ENCODE measurements at places on chromosomes 3 and 15. TPM values are rescaled to one million over a fixed set of nuclear protein-coding genes. Genes with fewer than 3 reads are reported as not detected.

Gene EIF1B
- total RNA-seq, result 45.3 TPM

Gene ADCY5
- total RNA-seq, result 1.0 TPM

Gene BUB1B
- total RNA-seq, result 129 TPM

Gene TMEM207
- total RNA-seq, result not detected

Gene UTS2B
- total RNA-seq, result not detected

Gene XCR1
- not detected for total RNA-seq

Gene MYL3
- not detected for total RNA-seq

DNA sequence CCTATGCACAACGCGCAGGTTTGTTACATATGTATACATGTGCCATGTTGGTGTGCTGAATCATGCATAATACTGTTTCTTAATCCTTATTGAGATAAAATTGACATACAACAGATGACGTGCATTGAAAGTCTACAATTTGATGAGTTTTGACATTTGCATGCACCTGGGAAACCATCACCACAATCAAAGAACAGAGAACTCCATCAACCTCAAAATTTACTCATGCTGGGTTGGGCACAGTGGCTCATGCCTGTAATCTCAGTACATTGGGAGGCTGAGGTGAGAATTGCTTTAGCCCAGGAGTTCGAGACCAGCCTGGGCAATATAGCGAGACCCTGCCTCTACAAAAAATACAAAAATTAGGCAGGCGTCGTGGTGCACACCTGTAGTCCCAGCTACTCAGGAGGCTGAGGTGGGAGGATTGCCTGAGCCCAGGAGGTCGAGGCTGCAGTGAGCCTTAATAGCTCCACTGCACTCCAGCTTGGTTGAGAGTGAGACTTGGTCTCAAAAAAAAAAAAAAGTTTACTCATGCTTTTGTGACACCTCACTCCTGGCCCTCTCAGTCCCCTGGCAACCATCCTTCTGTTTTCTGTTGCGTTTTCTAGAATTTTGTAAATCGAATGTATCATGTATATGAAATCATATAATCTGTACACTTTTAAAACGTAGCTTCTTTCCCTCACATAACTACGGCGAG is 56.6 kb downstream of the BHLHE40 start:
- H3K27me3 ChIP-seq, result no peaks in the 10 kb centered on the region
- no peak for DNase-seq
- no peaks in the 10 kb centered on the region for H3K36me3 ChIP-seq
- no peak overlapping the region for H3K4me3 ChIP-seq
- H3K4me1 ChIP-seq, result no peaks in the 10 kb centered on the region

- no peaks in the 10 kb centered on the region for H3K27me3 ChIP-seq
- no peaks in the 10 kb centered on the region for H3K36me3 ChIP-seq
- H3K27ac ChIP-seq, result no peak overlapping the region
- no peak overlapping the region for H3K4me3 ChIP-seq
Observed at GRCh38 chr3:64943866-64944265, 256.1 kb upstream of the ADAMTS9 start.

- H3K36me3 ChIP-seq, result no peaks in the 10 kb centered on the region
- no peaks in the 10 kb centered on the region for H3K27me3 ChIP-seq
- peak overlapping the region; percentile 1 for H3K4me3 ChIP-seq
- H3K27ac ChIP-seq, result no peak overlapping the region
Observed at GRCh38 chr15:43974852-43975251, 148.1 kb downstream of the WDR76 start.

DNA sequence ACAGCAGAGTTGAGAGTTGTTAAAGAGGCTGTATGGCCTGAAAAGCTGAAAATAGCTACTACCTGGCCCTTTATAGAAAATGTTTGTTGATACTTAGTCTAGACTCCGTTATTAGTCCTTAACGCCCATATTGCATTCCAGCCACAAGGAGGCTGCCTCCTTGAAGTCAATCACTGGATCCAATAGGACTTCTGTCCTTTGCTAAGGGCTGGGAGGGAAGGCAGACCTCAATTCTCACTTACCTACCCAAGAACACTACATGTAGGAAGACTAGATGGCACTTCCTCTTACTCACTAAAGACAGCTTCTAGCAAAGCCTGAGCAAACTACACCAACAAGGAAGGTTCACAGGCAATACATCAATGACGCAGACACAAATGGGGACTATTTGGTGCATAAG is 139.5 kb upstream of the HACD2 start:
- no peak overlapping the region for H3K4me3 ChIP-seq
- no peaks in the 10 kb centered on the region for H3K36me3 ChIP-seq

DNA sequence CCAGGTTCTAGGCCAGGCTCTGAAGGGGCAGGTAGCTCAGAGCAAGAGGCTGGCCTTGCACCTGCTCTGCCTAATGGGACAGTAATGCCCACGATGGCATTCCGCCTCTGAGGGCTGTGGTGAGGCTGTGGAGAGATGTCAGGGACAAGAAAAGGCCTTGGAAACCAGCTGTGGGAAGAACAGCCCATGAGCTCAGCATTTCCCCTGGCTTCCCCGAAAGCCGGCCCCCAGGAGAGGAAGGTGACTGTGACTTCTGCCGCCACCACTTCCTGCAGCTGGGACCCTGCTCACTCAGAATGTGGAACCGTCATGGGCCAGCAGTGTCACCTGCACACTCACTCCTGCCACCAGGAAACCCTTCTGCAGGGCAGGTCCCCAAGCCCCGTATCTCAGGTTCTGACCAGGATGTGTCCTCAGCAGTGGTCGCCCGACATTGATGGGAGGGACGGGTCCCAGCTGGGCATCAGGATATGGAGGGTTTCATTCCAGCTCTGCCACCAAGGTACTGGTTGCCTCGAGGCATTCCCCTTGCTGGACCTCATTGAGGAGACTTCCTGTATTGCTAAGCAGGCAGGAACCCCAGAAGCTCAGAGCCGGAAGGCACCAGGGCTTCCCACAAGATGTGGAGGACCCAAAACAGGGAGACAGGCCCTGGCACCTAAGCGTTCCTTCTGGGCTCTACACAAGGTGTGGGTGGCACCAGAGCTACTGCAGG is 30.7 kb downstream of the SEMA7A start:
- no peak for DNase-seq
- no peak overlapping the region for H3K27ac ChIP-seq
- no peaks in the 10 kb centered on the region for H3K27me3 ChIP-seq
- no peaks in the 10 kb centered on the region for H3K36me3 ChIP-seq

DNA sequence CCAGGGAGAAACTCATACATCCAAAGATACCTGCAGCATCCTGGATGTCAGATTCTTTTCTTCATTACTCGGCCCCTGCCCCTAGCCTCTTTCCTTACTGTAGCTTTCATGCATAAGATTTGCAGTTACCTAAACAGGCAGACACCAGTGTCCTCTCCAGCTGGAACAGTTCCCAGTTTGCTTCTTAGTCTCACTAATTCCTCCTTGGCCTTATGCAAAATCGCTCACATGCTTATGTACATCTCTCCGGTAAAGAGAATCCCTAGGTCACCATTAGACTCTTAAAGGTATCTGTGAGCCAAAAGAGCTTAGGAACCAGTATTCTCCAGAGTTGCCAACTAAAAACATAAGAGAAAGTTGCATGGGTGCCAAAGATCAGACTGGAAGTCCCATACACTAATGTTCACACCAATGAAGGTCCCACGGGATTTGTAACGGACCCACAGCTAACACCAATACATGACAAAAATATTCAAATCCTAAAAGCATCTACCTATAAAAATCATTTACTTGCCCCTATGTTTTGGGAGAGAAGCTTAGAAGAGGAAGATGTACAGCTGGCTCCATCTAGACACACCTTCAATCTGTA is 66.6 kb downstream of the CBLB start:
- peak overlapping the region; percentile 46 for H3K27ac ChIP-seq

GRCh38 chr3:196775938-196776337 is 36.3 kb downstream of the PAK2 start:
- no peaks in the 10 kb centered on the region for H3K36me3 ChIP-seq
- H3K4me1 ChIP-seq, result peaks cover 14% of the 10 kb centered on the region
- no peak overlapping the region for H3K4me3 ChIP-seq
- no peak overlapping the region for H3K27ac ChIP-seq

- H3K36me3 ChIP-seq, result no peaks in the 10 kb centered on the region
- H3K4me1 ChIP-seq, result peaks cover 13% of the 10 kb centered on the region
- DNase-seq, result no peak
- H3K4me3 ChIP-seq, result no peak overlapping the region
- no peaks in the 10 kb centered on the region for H3K27me3 ChIP-seq
- H3K27ac ChIP-seq, result no peak overlapping the region
Observed at GRCh38 chr15:80580536-80581260, 114.4 kb upstream of the ABHD17C start.

GRCh38 chr3:163175970-163176369 is 1679.4 kb downstream of the OTOL1 start:
- no peaks in the 10 kb centered on the region for H3K36me3 ChIP-seq
- H3K4me1 ChIP-seq, result no peaks in the 10 kb centered on the region
- H3K27me3 ChIP-seq, result no peaks in the 10 kb centered on the region
- H3K27ac ChIP-seq, result no peak overlapping the region
- no peak for DNase-seq

GRCh38 chr3:130850044-130850797 is 43.7 kb upstream of the ATP2C1 start:
- H3K27ac ChIP-seq, result no peak overlapping the region
- no peaks in the 10 kb centered on the region for H3K27me3 ChIP-seq
- no peak overlapping the region for H3K4me3 ChIP-seq
- DNase-seq, result no peak
- peaks cover 22% of the 10 kb centered on the region for H3K4me1 ChIP-seq
- no peaks in the 10 kb centered on the region for H3K36me3 ChIP-seq

DNA sequence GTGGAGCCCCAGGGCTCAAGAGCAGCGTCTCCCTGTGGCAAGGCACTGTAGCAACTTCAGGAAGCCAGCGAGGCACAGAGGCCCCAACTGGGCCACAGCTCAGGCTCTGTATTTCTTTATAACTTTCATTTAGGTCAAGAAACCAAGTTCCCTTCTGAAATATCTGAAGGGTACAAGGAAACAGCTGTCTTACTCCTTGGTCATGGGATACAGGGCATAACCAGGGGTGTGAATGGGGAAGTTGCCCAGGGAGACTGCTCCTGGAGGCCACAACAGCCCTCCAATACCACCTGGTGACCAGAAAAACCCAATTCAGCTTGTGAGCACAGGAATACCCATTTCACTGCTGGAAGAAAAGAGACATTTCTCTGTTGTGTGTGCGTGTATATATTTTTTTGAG is 13.3 kb upstream of the SPTBN5 start:
- no peaks in the 10 kb centered on the region for H3K36me3 ChIP-seq
- no peaks in the 10 kb centered on the region for H3K27me3 ChIP-seq
- DNase-seq, result no peak

DNA sequence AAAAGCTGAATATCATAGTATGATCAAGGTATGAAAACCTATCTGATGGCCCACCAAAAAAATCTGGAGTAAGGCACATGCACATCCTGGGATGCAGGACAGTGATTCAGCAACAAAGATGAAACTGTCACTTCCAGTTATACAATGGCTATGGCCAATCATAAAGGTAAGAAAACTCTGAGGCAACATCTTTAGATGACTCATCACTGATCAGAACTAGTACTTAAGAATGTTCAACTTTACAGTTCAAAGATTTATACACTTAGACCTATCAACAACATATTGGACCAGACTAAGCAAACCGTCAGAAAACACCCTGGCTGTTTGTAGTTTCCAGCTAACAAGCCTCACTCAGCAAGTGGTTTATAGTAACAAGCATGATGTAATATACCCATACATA is 21.3 kb upstream of the PLCH1 start:
- no peak overlapping the region for H3K27ac ChIP-seq
- peaks cover 5% of the 10 kb centered on the region for H3K36me3 ChIP-seq
- no peak overlapping the region for H3K4me3 ChIP-seq
- no peak for DNase-seq

DNA sequence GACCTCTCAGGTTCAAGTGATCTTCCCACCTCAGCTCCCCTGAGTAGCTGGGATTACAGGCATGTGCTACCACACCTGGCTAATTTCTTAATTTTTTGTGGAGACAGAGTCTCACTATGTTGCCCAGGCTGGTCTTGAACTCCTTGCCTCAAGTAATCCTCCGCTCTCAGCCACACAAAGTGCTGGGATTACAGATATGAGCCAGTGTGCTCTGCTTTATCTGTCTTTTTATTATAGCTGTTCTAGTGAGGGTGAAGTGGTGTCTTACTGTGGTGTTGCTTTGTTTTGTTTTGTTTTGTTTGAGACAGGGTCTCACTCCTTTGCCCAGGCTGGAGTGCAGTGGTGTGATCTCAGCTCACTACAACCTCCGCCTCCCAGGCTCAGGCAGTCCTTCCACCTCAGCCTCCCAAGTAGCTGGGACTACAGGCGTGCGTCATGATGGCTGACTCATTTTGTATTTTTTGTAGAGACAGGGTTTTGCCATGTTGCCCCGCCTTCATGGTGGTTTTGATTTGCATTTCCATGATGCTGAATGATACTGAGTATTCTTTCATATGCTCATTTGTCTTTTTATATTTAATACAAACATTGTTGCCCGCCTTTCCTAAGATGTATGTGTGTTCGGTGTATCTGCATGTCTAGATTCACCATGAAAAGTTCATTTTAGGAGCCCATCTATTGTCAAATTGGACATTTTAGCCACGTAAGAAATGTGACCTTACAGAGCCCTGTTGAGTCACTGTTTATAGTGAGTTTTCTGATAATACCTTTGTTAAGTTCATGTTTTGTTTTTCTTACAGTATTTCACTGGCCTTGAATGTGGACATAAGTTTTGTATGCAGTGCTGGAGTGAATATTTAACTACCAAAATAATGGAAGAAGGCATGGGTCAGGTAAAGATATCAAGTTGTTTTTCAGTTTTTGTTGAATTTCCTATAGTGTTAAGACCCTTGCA is 80.6 kb downstream of the ARIH1 start:
- no peak overlapping the region for H3K4me3 ChIP-seq
- no peaks in the 10 kb centered on the region for H3K4me1 ChIP-seq
- no peak overlapping the region for H3K27ac ChIP-seq
- no peaks in the 10 kb centered on the region for H3K27me3 ChIP-seq
- H3K36me3 ChIP-seq, result peaks cover 4% of the 10 kb centered on the region
- no peak for DNase-seq

- no peaks in the 10 kb centered on the region for H3K4me1 ChIP-seq
- peaks cover 7% of the 10 kb centered on the region for H3K36me3 ChIP-seq
- H3K27me3 ChIP-seq, result no peaks in the 10 kb centered on the region
- no peak for DNase-seq
Observed at GRCh38 chr3:57919987-57920386, 88.2 kb upstream of the FLNB start.

DNA sequence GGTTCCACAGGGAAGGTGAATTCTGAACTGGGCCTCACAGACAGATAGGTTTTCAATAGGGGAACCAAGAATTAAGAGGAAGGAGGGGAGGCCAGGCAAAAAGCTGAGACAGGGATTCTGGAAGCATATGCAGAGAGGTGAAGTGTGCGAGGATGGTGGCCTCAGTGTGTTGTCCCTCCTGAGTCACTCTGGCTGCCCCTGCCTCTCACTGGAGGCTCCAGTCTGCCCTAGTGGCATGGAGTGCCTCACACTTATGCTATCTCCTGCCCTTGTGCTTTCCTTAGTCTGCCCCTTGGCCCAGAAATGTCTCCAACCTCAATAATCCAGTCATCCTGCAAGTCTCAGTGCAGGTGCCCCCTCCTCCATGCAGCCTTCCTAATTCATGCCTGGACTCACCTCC is 32.2 kb upstream of the RBP1 start:
- no peaks in the 10 kb centered on the region for H3K36me3 ChIP-seq
- H3K27me3 ChIP-seq, result no peaks in the 10 kb centered on the region
- H3K27ac ChIP-seq, result no peak overlapping the region
- no peaks in the 10 kb centered on the region for H3K4me1 ChIP-seq
- no peak overlapping the region for H3K4me3 ChIP-seq

All from neural progenitor cell (in vitro differentiated cells).